GM04504 (cell line): ENCODE measurements at places on chromosomes 3 and 15.

GRCh38 chr3:103048068-103048722 is 613.4 kb downstream of the ZPLD1 start:
- no peak for DNase-seq

DNA sequence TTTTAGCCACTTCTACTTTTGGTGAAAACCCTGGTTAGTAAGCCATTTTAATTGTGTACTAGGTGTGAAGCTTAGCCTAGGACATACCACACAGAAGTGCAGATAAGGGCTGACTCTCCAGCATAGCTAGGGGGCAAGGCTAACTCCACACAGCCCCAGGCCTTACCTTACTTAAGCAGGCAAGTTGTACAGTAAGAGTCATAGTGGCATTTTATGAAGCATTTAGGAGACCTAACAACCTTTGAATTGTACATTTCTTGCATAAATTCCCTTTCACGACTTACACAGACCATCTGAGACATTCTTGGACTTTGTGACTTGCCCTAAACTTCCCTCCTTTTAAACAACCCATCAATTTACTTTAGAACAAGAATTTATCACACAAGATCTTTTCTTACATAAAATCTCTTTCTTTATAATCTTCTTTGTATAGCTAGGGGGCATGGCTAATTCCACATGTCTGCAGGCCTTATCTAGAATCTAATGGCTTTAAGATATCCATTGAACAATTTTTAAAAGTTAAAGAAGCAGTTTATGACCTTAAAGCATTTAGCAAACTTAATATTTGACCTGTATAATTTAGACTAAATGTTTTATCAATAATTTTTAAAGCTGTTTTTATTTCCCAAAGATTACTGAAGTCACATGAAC is 18.7 kb upstream of the SKIL start:
- no peak for DNase-seq

- no peak for DNase-seq
These were observed 62.7 kb upstream of the KLF13 start for GRCh38 chr15:31263751-31264558.

DNA sequence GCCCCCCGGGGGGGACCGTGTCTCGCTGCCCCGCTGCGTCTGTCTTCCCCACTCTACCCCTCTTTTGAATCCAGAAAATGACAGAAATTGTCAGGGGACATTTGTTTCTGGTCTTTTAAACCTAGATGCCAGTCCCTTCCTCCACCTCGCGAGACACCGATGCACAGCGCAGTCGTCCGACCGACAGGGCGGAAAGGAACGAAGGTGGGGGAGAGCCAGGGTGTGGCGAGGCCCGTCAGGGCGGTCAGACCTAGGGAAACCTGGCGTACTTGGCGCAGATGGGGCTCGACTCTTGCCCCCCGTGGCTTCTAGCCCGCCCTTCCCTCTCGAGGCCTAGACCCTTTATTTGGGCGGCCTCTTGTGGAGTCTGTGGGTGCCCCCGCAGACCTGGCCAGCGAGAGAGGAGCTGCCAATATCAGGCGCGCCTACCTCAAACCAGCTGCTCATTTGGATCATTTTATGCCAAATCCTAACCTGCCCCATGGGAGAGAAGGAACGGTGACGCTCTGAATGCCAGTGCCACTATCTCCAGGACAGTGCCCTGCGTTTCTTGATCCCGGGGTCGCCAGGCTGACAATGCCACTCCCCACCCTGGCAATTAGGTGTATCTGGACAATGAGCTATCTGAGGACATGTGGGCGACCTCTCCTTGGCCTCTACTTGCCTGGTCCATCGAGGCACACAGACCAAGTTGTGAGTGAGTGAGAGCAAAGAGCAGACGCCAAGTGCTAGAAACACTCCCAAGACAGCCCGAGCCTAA is 500 bp upstream of the RAB6B start:
- no peak for DNase-seq

DNA sequence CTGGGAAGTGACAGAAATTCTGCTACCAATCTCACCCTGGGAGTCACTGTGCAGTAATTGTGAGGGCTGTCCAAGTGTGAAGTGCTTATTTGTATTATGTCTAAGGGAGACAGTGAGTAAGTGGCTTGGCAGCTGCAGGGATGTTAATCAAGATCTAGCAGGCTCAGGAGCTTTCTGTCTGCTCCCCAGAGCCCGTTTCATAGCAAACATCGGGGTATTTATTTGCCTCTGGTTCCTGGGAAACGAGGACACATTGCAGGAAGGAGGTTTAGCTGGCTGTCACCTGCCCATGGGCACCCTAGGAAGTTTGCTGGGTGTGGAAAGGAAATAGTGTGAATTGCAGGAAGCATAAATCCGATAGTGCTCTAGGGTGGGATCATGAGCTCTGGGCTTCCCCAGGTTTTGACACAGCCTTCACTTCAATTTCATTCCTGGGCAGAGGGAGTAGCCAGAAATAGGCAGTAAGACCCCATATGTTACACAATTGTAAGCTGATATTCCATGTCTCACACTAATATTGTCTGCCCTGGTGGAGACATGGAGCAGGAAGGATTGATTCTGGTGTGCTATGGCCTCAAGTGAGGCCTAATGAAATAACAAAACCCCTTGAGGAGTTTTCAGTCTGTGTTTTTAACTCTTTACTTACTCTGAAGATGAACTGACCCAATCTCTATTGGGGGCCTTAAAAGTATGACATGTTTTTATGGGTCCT is 74.1 kb upstream of the MITF start:
- DNase-seq, result no peak

DNA sequence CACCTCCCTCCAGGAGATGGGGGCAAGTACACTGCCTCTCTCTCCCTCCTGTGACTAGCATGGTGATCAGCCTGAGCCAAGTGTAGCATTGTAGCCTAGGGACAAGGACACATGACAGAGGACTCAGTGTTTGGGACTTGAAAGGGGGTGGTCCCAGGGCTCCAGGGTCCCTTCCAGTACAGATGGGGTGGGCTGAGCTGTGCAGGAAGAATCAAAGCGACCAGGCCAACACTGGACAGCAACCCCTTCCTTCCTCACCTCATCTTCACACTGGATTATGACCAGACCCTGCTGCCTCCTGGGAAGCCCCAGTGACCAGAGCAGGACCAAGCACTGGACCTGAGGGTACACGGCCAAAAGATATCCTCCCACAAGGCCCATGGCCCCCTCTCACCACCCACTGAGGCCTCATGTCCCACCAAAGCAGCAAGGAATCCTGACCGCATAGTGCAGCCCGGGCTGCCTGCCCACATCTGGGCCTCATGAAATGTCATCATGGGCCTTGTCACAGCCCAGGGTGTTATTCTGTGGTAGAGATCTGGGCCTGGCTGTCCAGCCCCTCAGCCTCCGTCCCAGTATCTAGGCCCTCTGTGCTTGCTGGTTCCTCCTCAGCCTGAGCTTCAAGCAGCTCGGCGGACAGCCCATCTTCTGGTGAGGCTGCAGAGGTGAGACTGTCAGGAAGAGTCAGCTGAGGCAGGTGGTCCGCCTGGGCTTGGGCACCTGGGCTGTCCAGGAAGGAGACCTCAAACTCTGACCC is 9.5 kb downstream of the GORASP1 start:
- DNase-seq, result no peak

DNA sequence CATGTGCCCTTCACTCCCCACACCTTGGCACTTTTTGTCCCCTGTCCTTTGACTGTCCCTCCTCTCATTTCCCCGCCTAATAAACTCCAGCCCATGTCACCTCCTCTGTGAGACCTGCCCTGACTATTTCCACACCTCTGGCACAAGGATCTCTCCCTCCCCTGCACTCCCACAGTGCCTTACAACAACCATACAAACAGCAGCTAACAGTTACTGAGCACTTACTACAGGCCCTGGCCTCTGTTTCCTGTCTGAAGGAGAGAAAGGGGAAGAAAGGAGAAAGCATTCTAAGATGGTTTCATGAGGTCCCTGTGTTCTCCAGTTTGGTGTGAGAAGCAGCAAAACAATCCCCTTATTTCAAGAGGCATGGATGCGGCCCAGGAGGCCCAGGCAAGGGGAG is 20.0 kb upstream of the TRH start:
- DNase-seq, result no peak

GRCh38 chr3:43104660-43105595 is 951 bp downstream of the POMGNT2 start:
- DNase-seq, result no peak

GRCh38 chr3:41120460-41120859 is 78.8 kb upstream of the CTNNB1 start:
- no peak for DNase-seq

- no peak for DNase-seq
These were observed 170.4 kb downstream of the ZMAT3 start for GRCh38 chr3:178901204-178901603.

DNA sequence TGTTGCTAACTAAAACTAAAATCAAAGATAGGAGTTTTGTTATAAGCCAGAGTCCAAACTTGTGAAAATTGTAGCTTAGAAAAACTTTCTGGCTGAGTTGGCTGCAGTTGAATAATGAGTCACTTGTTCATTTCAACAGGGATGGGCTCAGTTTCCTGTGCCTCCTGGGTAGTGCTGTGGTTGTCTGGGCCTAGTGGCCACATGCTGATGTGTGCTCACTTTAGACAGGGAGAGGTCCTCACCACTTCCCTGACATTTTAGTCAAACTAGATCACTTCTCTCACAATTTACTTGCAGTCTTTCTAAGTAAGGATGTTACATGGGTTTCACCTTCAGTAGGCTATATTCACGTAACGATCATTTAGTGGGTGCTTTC is 6.3 kb upstream of the UBE2Q2 start:
- peak; percentile 62 for DNase-seq

GRCh38 chr3:179546814-179547241 is 15.9 kb upstream of the ACTL6A start:
- DNase-seq, result no peak

- DNase-seq, result no peak
These were observed 573 bp upstream of the DIS3L start for GRCh38 chr15:66292571-66293418.

- DNase-seq, result no peak
These were observed 186.2 kb downstream of the GOLGA6L6 start for GRCh38 chr15:20355256-20355868.

- no peak for DNase-seq
These were observed 258.7 kb upstream of the NSMCE3 start for GRCh38 chr15:29528276-29528675.

GRCh38 chr15:43383070-43383469 is 12.2 kb downstream of the TUBGCP4 start:
- DNase-seq, result no peak

DNA sequence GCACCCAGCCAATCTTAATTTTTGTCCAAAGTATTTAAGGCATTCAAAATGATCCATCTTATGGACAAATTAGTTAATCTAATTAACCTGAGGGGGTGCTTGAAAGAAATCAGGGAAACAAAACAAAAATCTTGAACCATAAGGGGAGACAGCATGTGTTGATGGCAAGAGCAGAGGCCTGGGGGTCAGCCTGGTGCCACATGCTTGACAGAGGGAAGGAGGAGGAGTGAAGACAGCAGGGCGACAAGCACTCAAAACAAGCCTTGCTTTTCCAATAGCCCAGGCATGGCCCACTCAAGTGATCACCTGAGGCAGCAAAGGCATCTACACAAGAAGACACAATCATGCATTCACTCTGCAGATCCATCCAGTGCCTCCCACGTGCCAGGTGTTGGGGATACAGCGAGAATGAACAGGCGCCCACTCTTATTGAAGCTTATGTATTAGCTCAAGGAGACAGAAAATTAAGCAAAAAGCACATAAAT is 25.0 kb upstream of the MGLL start:
- no peak for DNase-seq

DNA sequence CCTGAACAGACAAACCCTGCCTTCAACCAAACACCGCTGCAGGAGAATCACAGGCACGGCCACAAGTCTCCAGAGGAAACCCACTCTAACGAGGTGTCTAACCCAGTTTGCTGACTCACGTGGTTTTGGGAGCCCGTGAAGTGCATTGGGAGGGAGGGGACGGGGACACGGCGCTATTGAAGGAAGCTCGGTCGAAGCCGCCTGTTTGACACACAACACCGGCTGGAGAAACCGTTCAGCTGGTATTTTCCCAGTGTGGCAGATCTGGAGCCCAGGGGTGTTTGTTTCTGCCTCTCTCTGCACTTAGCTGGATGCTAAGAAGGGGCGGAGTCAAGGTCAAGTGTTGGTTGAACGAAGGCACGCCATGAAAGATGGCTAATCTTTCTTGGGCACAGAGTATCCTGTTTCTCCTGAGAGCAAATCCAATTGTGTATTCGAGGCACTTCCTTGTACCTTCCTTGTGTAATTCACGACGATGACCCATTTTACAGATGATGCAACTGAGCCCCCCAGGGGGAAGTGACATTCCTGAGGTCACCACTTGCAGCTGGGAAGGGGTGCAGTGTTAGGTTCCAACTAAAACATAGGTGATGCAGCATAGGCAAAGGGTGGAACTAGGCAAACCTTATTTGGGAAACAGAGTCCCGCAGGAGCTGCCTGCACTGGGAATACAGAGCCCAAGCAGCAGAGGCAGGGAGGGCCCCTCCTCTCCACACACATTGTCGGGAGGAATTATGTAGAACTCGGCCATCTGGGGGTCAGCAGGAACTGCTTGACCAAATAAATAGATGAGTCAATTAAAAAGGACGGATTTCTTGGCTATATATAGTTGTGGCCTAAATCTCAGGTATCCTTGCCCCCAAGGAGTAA is 22.5 kb downstream of the SLC6A6 start:
- no peak for DNase-seq

- no peak for DNase-seq
These were observed 692.0 kb downstream of the NLGN1 start for GRCh38 chr3:174089592-174089991.

GRCh38 chr3:99780749-99781148 is 36.9 kb upstream of the CMSS1 start:
- no peak for DNase-seq

DNA sequence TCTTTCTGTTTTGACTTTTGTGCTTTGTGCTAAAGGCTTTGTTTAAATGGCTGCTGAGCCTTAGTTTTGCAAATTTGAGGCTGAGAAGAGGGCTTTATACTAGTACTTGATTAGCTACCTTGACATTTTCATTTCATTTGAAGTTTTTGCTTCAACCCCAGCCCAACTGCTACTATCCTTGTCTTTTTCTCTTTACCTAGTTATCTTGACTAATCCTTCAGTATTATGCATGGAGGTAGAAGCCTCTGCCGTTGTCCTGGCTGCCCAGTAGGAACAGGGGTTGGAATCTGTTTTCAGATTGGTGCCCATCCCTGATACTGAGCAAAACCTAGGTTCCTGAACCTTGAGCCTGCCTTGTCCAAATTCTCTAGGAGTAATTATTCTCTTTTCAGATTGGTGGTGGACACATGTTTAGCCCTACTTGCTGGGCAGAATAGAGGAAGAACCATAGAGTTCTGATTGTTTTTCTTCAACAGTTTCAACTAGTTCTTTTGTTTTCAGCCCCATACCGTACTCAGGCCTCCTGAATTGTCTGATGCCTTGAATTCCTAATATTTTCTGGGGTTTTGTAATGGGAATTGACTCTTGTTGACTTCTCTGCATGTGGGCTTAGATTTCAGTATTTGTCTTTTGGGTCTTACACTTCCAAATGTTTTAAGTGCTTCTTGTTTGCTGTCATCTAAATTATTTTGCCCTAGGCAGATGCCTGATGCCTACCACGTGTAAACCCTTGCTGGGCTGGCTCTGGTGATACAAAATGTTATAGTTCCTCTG is 143.2 kb downstream of the DOCK3 start:
- DNase-seq, result no peak
